ENCODE measurements at places on chromosomes 1 and 21.
A peak's percentile ranks its signal among the peaks of the same experiment; 100 is the strongest.

DNA sequence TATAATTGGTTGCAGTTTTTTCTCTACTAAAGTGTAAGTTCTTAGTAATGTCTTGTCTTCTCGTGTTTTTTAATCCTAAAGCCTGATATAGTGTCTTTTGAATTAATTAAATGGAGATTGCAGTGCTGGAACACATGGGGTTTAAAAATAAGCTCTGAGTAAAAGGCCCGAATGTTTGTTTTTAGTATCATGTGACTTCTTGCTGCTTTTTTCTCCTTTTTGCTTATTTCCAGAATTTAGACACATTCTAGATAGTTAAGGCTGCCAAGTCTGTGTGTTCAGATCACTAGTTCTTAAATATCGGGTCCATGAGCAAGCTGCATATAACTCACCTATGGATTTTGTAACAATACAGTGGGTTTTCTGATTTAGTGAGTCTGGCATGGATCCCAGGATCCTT, 27.5 kb downstream of the KCTD3 start:
- no peak for DNase-seq

DNA sequence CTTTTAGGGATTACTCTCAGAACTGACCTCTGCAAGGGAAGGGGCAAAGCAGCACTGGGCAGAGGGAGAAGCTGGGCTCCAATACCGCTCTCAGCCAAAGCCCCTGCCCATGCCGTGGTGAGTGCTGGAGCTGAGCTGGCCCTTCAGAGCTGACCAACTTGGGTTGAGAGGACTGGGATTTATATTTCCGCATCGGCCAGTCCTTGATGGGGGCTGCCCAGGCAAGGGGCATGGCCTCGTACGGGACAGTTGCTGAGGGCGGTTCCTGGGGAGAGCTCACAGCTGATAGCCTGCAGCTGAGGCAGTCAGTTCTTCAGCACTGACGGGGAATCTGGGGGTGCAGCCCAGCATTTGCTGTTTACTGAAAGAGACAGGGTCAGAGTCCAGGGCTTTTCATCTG, 8.0 kb downstream of the HUNK start:
- DNase-seq, result no peak

DNA sequence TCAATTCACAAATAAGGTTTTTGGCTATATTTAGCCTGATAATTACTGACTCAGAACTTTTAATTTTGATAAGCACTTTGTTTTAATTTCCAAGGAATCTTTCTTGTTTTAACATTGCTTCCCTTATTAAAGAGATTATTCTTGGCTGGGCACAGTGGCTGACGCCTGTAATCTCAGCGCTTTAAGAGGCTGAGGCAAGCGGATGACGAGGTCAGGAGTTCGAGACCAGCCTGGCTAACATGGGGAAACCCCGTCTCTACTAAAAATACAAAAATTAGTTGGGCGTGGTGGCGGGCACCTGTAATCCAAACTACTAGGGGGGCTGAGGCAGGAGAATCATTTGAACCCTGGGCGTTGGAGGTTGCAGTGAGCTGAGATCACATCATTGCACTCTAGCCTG, 13.8 kb downstream of the ALG14 start:
- no peak for DNase-seq

- DNase-seq, result no peak
Measured at GRCh38 chr1:227673441-227673840, 61.7 kb downstream of the JMJD4 start.

DNA sequence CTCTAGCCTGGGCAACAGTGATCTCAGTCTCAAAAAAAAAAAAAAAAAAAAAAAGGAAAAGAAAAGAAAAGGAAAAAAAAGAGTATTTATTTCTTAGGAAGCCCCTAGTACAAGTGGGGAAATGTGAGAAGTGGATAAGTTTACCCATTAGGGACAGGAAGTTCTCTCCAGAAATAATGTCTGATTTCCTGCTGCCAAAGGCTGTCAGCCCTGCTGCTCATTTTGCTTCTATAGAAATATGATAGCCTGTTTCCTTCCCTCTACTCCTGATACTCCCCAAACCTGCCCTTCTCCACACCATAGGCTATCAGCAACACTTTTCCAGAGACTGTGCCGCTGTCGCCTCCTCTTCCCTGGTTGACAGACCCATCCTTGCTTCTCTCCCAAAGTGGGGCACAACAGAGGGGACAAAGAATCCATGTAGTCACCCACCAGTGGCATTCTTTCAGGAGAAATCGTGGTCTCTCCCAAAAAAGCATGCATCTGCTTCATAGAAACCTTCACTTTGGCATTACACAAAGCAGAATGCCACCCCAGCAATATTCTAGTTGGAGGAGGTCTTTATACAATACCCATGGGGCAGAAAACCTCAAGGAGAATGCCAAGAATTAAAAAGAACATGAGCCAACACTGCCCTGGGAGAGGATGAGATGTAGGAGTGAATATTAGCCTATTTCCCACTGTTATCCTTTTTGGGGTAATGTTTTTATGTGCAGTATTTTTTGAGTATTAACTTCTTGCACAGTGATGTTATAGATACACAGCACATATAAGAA, 166.3 kb upstream of the NR5A2 start:
- no peak for DNase-seq

DNA sequence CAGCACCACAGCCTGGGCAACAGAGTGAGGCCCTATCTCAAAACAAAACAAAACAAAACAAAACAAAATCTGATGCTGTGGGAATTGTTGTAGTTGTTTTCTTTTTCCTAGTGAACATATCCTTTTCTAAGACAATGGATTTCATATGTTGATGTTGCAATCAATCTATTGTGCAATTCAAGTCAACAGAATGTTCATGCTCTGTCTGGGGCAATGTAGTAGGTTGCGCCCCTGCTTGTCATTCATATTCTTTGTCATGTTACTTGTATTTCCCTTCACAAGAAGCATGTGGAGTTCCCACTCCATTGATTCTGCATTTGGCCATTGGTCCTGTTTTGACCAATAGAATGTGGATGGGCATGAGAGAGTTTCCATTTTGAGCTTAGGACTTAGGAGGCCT, 223.9 kb downstream of the DUSP10 start:
- no peak for DNase-seq

DNA sequence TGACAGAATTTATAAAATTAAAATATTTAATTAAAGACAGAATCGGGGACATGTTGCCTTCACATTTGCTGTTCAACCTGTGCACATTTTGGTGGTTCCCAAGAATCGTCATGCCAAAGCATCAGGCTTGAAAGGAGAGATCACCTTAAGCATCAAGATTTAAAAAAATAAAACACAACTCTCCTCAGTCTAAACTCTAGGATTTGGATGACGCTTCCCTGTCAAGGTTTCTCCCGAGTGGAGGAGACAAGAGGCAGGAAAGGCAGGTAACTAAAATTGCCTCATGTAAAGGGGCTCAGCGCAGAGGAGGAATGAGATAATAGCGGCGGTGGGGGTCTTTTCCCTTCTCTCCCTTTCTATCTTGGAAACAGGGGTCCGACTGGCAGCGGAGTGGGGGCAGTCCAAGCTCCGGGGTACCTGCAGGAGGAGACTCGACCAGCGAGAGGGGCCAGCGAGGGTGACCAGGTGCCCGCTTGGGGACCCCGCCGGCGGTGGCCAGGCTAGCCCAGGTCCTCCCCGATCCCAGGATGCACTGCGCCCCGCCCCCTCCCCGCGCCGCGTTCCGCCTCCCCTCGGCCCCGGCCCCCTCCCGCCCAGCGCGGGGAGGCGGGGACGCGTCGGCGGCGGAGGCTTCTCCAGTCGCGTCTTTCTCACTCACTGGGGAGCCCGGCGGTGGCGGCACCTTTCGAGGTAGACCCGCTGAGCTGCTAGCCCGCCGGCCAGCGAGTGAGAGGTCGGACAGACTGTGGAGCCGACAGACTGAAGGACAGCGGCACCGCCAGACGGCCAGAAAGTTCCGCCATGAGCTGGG, at the start of gene FNBP1L:
Gene FNBP1L, plus strand, starts transcription at position 638 of the 811 bp plus-strand sequence. Its CDS starts 164 bp downstream, at position 802.
- DNase-seq, result peak; percentile 55

GRCh38 chr1:172109359-172109758, 268.1 kb downstream of the DNM3 start:
- DNase-seq, result no peak

- no peak for DNase-seq
Measured at GRCh38 chr1:7387053-7387927, 383.8 kb upstream of the VAMP3 start.

DNA sequence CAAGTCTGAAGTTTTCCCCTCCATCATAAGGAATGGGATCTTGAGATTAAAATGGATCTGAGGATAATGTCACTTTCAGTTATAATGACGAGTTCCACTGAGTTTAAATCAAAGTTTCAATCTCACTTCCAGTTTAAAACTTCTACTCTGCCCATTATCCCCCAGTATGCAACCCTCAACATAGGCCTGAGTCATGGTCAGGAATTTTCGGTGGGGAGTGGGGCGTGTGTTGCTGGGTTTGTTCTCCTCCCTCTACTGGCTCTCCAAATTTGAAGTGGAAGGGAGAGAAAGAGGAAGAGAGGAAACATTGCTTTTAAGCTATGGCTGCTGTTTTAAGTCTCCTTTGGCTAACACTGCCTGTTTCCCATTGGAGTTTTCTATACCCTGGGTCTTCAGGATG, 152.9 kb downstream of the TM2D1 start:
- DNase-seq, result no peak

DNA sequence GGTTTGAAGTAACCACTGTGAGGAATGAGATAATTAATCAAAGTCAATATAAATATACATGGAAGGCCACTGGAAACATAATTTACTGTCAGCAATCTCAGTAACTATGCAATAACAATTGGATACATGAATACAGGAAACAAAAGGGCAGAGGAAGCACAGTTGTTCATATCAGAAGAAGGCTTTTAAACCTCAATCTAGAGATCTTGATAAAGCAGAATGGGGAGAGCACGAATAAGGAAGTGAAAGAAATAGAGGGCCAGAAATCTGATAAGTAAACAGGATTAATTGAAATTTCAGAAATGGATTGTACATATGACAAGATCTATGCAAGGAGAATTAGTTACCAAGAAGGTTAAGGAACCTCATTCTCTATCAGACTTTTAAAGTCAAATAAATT, 93.0 kb downstream of the EVI5 start:
- DNase-seq, result no peak

GRCh38 chr1:220151454-220151853, 57.5 kb downstream of the IARS2 start:
- DNase-seq, result no peak

DNA sequence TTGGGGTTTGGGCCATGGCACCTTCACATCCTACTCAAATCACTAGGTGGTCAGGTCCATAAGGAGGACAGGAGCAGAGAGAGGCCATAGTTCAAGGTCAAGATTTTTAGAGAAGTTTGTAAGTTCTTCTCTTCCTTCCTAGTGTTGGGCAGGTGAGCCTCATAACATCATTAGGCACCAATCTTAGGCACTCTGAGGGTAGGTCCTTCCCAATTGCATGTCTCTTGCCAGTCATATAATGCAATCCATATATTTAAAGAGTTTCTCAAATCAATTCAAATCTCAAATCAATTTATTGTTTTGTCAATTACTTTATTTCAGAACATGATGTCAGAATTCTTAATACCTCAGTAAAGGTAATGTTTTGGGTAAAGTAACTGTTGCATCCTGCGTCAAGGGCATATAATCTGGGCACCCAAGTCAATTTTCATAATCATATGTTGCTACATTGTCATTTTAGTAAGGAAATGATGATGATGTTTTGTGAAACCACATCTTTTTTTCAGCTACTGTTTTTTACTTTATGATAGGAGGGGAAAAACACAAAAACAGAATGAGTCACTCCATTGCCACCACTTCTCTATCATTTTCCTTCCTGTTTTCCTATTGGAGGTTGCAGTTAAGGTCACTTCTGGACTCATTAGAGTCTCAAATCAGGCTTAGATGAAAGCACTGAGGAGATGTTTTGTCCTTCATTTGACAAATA, 122.7 kb downstream of the UCHL5 start:
- no peak for DNase-seq

DNA sequence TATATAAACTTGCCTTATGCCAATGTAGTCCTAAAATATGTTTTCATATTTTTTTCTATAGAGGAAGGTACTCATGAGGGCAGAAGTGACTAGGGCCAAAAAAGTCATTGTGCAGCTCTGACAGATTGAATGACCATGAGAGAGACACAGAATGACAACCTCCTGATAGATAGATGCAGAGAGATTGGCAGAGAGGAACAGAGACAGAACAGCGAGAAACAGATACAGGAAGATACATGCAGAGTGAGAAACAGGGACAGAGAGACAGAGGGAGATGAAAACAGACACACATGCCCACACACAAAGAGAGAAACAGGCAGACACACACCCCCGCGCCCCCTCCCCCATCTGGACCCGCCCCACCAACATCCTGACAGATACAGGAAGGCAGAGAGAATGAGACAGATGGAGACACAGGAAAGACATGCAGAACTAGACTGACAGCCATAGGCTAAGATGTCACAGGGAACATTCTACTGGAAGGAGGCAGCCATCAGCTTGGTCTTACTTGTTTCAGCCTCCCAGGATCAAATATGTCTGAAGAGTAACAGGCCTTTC, 211.1 kb downstream of the ST6GALNAC3 start:
- DNase-seq, result peak; percentile 16

DNA sequence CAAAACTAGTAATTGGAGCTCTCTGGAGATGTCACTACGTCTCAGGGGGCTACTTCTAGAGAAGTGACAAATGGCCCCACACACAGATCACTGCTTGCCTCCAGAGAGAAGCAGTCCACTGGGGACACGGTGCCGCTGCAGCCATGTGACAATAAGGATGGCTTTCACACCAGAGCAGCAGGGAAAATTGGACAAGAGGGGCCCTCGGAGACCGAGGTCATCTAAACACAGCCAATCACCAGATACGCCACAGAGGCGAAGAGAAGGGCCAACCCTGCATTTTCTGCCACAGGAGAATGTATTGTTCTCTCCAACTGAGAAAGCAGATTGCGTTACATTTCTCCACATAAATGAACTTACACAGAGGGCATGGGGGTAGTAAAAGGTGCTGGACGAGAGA, 51.2 kb upstream of the TIAM1 start:
- no peak for DNase-seq

GRCh38 chr1:60835649-60836048, 246.7 kb upstream of the NFIA start:
- DNase-seq, result no peak

DNA sequence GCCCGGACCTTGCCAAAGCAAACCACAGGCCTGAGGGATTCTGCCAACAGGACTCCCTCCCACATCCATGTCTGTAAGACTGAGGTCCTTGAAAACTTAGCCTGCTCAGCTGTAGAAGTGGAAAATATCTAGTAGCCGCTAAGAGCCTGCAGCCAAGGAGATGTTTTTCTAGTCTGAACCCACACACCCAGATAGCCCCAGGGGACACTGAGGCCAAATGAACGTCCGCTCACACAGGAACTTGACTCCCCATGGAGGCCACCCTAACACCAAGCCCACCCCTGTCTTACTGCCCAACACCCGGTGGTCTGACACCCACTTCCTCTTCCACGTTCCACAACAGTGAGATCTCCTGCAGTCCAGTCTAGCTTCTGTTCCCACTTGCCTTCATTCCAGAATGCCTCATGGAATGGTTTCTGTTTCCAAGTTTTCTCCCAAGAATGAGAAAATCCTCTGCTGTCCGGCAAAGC, 174.8 kb downstream of the PLPP3 start:
- DNase-seq, result no peak

- DNase-seq, result no peak
Measured at GRCh38 chr1:208757846-208758245, 513.7 kb upstream of the PLXNA2 start.

GRCh38 chr1:228803421-228803820, 68.1 kb downstream of the RHOU start:
- DNase-seq, result no peak

All from activated CD4-positive, alpha-beta T cell treated with anti-CD3 and anti-CD28 coated beads, Interleukin-2, amount 50 U/mL, for 4 hours (primary cell).